T1000 (cell line): ENCODE measurements at places on chromosomes 6 and 20.

- no peak for DNase-seq
Measured at GRCh38 chr20:41900201-41900691, 282.1 kb upstream of the CHD6 start.

DNA sequence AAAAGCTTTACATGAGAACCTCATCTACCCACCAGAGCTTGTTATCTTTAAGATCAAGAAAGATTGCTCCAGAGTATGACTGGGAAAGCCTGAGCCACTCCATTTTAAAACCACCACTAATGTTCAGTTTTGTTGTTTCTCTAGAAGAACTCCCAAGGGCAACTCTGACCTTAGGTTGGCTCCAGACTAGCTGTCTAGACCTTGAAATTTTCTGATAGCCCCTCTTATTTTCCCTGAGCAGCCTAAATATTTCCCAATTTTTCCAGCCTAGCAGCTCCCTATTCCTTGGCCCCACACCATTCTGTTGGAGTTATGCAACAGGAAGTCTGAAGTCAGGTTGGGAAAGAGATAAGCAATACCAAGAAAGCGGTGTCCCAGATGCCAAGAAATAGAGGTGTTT lies 84.6 kb upstream of the TCF21 start:
- DNase-seq = no peak

- DNase-seq = no peak
Measured at GRCh38 chr6:87656857-87657256, 45.2 kb downstream of the AKIRIN2 start.

DNA sequence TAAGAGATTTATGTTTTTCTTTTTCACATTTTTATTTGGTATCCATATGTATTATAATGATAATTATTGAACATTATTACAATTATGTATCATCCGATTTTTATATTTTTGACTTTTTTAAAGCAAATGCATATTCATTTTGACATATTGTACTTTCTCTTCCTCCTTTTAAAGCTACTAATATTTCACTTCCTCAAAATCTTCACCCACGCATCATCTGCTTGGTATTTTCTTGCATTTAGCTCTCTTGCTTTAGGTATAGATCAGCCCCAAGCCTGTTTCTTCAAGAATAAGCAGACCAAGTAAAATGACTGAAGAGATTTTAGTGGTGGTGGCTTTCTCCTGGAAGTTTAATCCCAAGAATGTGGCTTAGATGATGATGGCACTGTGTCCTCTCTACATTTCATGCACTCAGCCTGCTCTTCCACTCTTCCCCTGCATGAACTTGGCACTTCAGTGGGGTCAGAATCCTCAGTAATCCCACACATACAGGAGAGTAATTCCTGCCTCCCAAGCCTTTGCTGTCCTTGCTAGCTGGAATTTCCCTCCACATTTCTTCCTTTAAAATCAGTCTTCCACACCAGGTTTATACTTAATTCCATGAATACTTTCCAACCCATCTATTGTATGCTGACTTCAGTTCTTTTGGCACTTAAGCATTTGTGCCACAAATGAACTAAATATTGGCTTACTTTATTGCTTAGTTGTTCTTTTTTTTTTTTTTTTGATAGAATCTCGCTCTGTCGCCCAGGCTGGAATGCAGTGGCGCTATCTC lies 8.2 kb downstream of the NCOA7 start:
- no peak for DNase-seq

DNA sequence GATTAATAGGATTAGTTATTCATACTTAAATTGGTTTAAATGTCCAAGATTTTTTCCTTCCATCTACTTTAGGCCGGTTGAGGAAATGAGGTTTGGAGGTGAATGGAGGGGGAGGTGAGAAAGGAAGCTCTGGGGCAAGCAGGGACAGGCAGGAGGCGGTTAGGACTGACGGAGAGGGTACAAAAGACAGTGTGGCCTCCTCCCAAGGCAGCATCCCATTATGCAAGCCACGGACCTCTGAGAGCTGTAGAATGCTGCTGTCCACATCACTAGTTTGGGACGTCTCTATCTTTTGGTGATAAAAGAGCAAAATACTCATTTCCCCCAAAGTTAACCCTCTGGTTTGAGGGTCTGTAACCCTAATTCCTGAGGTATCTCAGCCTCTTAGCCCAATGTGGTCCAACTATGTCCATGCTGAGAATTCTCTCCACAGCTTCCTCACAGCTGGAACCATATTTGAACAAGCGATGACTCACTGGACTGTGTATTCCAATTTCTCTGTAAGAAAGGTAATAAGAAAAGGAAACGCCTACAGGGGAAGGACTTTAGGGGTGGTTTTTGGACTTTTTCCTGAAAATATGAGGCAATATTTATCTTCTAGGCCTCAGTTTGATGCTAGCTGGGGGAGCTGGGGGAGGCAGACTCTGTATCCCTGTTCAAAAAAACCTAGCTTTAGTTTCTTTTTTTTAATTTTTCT lies 172.2 kb downstream of the TFAP2B start:
- DNase-seq = no peak

DNA sequence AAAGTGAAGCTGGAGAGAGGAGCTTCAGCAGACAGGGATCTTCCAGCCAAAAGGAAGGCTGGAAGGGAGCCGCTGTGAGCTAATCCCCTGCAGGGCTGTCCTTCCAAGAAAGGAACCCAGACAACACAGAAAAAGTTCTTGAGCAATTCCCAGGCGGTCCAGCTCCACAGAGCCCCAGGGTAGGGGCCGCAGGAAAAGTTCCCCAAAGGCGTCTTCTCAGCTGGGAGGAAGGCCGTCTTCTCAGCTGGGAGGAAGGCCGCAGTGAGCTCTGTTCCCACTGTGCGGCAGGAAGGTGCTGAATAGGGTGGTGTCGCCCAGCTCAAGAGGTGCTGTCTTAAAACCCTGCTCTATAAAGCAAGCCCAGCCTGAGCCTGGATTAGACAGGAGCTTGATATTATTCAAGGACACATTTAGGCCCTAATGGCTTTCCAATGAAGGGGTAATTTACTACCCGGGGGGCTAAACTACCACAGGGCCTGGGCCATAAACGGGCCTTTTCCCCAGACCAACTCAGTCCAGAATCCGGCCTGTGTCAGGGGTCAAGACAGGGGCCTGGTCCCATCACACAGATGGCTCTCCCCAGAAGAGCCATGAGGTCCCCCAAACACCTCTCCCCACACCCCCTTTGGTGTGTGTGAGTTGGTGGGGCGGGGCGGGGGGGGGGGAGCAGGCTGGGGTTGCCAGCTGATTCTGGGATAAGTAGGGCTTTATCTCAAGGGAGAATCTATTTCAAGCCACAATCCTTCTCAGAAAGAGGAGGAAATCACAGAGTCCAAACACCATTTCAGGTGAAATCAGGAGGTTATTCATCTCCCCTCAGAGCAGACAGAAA lies 103.6 kb downstream of the NOL4L start:
- DNase-seq = no peak

- DNase-seq = no peak
Measured at GRCh38 chr20:23121751-23122320, 35.7 kb upstream of the CD93 start.

- no peak for DNase-seq
Measured at GRCh38 chr6:147509891-147510290, 1.4 kb downstream of the SAMD5 start.

- DNase-seq = no peak
Measured at GRCh38 chr6:49835140-49835539, 31.2 kb downstream of the CRISP1 start.

DNA sequence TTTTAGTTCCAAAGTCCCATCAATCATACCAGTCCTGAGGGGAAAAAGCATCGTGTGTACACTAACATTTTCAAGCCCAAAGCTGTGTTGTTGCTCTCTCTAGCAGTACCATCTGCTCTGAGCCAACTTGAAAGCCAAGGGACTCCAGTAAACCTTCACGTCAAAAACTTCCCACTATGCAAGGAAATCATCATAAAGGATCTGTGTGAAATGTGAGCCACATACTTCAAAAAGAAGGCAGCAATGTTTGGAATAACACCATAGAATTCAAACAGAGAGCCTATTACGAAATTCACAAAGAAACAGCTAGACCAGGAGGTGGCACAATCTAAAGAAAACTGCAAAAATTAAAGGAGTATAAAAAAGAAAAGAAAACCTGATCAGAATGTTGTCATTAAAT lies 399.8 kb upstream of the EPHA7 start:
- no peak for DNase-seq

GRCh38 chr6:6317825-6318733 lies 2.4 kb downstream of the F13A1 start:
- DNase-seq = no peak

DNA sequence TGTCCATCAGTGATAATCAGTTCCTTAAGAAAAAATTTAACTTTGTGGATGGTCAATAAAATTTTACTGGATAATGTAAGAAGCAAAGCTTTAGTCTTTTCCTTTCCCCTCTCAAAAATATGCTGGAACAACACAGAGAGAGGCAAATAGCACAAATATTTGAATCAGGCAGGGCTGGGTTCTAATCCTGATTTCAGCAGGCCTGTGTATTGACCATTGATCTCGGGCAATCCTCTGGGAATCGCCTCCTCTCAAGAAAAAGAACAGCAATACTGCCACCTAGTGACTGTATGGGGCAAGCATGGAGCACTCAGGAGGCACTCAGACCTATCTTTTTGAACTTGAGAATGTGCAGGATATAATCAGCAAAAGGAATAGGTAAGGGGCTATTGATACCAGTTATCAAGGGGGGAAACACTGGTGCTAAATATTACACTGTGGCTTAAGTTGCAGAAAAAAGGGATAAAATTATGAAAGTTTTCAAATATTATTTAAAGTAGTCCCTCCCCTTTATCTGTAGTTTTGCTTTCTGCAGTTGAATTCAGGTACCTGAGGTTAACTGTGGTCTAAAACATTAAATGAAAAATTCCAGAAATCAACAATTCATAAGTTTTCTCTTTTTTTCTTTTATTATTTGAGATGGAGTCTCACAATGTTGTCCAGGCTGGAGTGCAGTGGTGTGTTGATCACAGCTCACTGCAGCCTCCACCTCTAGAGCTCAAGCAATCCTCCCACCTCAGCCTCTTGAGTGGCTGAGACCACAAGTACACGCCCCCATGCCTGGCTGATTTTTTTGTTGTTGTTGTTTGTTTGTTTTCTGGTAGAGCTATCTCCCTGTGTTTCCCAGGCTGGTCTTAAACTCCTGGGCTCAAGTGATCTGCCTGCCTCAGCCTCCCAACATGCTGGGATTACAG lies 91.8 kb upstream of the NHSL1 start:
- DNase-seq = peak; percentile 38

- DNase-seq = peak; percentile 18
Measured at GRCh38 chr6:17086469-17086868, 15.4 kb upstream of the STMND1 start.

GRCh38 chr20:58475466-58475865 lies 39.7 kb downstream of the APCDD1L start:
- DNase-seq = no peak

DNA sequence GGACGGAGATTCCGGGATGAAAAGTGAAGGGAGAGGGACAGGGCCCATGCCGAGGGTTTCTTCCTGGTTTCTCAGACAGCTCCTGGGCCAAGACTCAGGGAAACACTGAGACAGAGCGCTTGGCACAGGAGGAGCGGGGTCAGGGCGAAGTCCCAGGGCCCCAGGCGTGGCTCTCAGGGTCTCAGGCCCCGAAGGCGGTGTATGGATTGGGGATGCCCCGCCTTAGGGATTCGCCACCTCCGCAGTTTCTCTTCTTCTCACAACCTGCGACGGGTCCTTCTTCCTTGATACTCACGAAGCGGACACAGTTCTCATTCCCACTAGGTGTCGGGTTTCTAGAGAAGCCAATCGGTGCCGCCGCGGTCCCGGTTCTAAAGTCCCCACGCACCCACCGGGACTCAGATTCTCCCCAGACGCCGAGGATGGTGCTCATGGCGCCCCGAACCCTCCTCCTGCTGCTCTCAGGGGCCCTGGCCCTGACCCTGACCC lies 55.0 kb upstream of the HLA-A start:
- no peak for DNase-seq

GRCh38 chr6:166809721-166810120 lies 146.6 kb downstream of the RNASET2 start:
- DNase-seq = no peak

GRCh38 chr6:45741437-45742171 lies 274.1 kb downstream of the CLIC5 start:
- DNase-seq = no peak

DNA sequence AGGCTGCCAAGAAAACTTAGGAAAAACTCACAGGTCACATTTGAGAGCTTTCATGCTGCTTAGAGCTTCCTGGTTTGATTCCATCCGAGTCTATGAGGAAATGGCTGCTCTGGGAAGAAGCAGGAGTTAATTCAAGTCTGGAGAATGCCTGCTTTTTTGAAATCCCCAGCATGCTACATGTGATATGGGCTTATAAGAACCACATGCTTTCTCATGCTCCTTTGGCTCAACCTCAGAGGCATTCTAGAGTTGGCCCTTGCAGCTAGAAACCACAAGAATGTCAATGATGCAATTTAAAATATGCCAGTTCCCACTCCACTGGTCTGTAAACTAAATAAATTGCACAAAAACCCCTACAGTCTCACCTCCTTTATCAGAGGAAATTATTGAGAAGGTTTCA lies 142.9 kb upstream of the OLIG3 start:
- peak; percentile 14 for DNase-seq

GRCh38 chr20:63980317-63980805 lies 571 bp upstream of the PRPF6 start:
- DNase-seq = no peak

- DNase-seq = no peak
Measured at GRCh38 chr6:152225241-152225934, 411.8 kb downstream of the SYNE1 start.

GRCh38 chr20:38271608-38272120 lies 11.1 kb upstream of the KIAA1755 start:
- no peak for DNase-seq

- no peak for DNase-seq
Measured at GRCh38 chr6:35662999-35663398, 25.7 kb downstream of the FKBP5 start.

GRCh38 chr6:166656230-166657151 lies 29.4 kb upstream of the RPS6KA2 start:
- no peak for DNase-seq

GRCh38 chr6:45617441-45617840 lies 239.7 kb upstream of the SUPT3H start:
- DNase-seq = no peak

DNA sequence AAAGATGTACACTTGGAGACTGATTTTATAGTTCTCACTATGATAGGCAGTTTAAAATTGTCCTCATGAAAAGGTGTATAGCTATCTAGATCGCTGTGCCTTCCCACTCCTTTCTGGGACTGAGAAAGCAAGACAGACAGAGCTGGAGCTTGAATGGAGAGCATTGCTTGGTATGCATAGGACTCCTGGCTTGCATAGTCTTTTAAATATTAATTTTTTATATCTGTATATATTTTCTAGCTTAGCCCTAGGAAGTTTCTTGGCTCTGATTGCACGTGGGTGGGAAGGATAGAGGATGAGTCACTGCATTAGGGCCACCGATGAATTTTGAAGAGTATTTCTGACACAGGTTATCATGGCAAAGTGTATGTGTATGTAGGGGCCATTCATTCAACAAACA lies 150.0 kb upstream of the SPACA1 start:
- no peak for DNase-seq

GRCh38 chr6:12909833-12910232 lies 193.3 kb downstream of the PHACTR1 start:
- no peak for DNase-seq
